ENCODE measurements at places on chromosomes 3 and 15.

DNA sequence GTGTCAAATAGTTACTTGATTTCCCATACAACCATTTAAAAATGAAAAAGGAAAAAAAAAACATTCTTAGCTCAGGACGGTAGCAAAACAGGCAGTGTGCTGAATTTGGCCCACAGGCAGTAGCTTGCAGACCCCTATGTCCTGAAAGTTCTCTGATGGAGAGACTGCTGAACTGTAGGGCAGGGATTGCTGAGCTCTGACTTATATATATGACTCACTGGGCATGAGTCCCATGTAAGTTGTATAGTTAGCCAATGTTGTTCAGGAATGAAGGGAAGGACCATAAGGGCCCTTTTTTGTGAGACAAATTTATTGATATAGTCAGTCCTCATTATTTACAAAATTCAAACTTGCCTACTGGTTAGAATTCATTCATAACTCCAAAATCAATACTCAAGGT, 36.9 kb upstream of the FRMD4B start:
- DNase-seq, result no peak

GRCh38 chr3:10177737-10178136, 13.0 kb downstream of the IRAK2 start:
- DNase-seq, result no peak

DNA sequence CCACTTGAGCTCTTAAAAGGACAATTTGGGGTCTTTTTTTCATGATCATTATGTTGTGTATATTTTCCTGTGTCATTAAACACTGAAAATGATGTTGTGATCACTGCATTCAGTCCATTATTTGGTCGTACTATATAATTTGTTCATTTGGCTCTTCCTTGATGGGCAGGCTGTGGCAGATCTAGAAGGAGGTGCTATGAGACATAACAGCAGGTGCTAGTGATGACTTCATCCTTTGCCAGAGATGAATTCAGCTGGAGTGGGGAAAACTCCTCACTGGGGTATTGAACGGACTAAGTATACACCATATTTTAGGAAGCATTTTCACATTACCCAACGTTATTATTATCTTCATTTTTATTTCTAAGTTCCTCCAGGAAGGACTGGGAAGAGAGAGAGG, 12.0 kb downstream of the CMTM7 start:
- DNase-seq, result no peak

- DNase-seq, result no peak
Observed at GRCh38 chr15:83462953-83463433, 15.9 kb downstream of the SH3GL3 start.

- no peak for DNase-seq
Observed at GRCh38 chr3:193446965-193447602, 68.5 kb upstream of the ATP13A5 start.

DNA sequence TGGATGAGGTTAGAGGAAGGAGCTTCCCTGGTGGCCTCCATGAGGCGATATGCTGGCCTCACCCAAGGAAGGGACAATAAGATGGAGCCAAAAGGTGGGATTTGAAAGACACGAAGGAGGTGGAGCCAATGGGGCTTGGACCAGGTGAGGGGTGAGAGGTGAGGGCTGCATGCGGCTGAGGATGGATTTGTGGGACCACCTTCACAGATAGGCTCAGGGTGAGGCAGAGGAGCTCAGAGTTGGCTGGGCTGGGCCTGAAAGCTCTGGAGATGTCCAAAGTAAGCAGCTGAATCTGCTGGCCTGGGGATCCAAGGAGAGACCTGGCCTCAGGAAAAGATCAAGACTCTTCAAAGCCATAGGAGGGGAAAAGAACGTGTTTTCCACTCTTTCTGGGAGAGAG, 49.8 kb downstream of the EXOG start:
- no peak for DNase-seq

DNA sequence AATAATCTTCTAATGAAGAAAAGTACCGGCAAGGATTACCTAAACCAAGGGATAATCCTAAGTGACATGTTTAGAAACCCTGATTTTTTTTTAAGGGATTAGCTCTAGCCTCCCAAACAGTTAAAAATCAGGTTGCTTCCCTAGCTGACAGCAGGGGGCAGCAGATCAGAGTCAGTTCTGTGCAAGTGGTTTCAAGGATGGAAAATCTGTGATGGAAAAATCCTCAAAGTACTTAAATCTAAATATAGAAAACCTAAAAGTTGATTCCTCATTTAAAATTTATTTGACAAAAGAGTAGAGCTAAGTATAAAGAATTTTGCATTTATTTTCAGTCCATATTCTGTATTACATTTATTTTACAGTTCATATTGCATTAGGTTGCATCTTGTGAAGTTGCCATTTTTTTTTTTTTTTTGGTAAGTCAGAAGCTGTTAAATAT, 107.6 kb downstream of the PEX5L start:
- DNase-seq, result peak; percentile 9

GRCh38 chr3:16509721-16510619, 3.5 kb downstream of the RFTN1 start:
- DNase-seq, result no peak

- DNase-seq, result no peak
Observed at GRCh38 chr3:29281094-29281343, 148 bp downstream of the RBMS3 start.

- DNase-seq, result no peak
Observed at GRCh38 chr15:49712846-49713450, 92.1 kb downstream of the DTWD1 start.

DNA sequence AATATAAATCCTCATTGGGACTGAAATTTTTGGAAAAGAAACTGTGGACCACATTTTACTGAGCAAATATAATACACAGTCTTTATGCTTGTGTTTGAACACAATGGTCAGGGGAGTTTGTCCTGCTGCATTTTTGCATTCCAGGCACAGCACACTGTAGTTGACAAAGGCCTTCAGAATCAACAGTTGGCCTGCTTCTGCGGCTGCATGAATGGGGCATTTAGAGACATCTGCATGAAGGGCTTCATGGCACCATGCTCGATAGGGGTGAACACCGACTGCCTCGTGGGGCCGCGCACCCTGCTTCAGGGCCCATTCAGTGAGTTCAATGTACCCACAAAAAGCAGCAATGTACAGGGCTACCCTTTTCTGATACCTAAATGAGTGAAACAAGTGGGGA, 15.4 kb upstream of the COMMD2 start:
- no peak for DNase-seq

GRCh38 chr3:138609898-138610266, 1.3 kb downstream of the FAIM start:
- DNase-seq, result no peak

GRCh38 chr3:71166339-71167240, 416.9 kb downstream of the FOXP1 start:
- DNase-seq, result no peak

- DNase-seq, result no peak
Observed at GRCh38 chr3:102374863-102375634, 59.8 kb upstream of the ZPLD1 start.

GRCh38 chr3:30640851-30641250, 34.5 kb downstream of the TGFBR2 start:
- DNase-seq, result no peak

DNA sequence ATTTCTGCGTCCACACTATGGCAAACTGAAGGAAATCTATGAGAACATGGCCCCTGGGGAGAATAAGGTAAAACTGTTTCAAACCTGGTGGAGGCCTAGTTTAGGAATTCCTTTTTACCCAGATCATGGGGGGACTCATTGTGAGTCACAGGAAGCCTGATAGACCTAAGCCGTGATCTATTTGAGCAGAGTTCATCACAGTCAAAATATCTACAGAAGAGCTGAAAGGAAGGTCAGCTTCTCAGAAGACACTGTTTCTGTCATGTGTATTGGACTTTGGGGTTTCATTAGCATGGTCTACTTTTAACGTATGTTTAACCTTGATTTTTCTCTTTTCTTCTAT, 1.3 kb downstream of the PSMD2 start:
- DNase-seq, result no peak

DNA sequence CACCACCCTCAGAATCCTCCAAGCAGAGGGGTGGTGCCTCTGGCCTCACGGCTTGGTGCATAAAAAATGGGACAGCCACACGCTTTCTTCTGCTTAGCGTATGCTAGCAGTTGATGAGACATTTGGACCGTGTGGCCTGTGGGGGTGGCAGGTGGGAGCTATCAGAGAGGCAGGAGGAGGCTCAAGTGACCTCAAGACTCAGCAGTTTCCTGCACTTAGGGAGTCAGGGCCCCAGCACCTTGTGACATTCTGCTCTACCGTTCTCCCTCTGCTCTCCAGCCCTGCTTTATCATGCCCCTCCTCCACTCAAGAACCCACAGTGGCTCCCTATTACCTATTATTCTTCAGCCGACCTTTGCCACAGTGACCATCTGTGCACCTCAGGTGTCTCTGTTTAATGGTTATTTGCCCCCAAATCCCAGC, 41.0 kb upstream of the CGNL1 start:
- no peak for DNase-seq

GRCh38 chr3:3443482-3443881, 264.0 kb upstream of the CRBN start:
- DNase-seq, result no peak

All from stimulated activated CD4-positive, alpha-beta T cell treated with anti-CD3 and anti-CD28 coated beads, Interleukin-1b, Interleukin-23, amount 100 ng/mL, for 1 hour (primary cell).